Karpas-422 (cell line): ENCODE measurements at places on chromosomes 7 and 10.

DNA sequence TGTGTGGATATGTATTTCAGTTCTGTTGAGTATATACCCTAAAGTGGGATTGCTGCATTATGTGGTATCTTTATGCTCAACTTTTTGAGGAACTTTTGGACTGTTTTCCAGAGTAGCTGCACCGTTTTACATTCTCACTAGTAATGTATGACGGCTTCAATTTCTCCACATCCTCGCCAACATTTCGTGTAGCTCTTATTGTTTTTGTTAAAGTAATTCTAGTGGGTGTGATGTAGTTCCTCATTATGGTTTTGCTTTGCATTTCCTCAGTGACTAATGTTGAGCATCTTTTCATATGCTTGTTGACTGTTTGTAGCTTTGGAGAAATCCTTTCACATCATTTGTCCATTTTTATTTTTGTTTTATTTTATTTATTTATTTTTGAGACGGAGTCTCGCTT, 4.5 kb downstream of the STMP1 start:
- no peak overlapping the region for H3K4me3 ChIP-seq
- H3K4me1 ChIP-seq = peaks cover 50% of the 10 kb centered on the region
- no peaks in the 10 kb centered on the region for H3K27me3 ChIP-seq
- peaks cover 12% of the 10 kb centered on the region; the same call in 1 of the 2 replicates for H3K36me3 ChIP-seq

- H3K4me1 ChIP-seq = no peaks in the 10 kb centered on the region
- no peak overlapping the region for H3K4me3 ChIP-seq
- no peak overlapping the region for H3K27ac ChIP-seq
- H3K36me3 ChIP-seq = no peaks in the 10 kb centered on the region
These were observed 2.0 kb upstream of the HMX3 start for GRCh38 chr10:123133541-123134342.

DNA sequence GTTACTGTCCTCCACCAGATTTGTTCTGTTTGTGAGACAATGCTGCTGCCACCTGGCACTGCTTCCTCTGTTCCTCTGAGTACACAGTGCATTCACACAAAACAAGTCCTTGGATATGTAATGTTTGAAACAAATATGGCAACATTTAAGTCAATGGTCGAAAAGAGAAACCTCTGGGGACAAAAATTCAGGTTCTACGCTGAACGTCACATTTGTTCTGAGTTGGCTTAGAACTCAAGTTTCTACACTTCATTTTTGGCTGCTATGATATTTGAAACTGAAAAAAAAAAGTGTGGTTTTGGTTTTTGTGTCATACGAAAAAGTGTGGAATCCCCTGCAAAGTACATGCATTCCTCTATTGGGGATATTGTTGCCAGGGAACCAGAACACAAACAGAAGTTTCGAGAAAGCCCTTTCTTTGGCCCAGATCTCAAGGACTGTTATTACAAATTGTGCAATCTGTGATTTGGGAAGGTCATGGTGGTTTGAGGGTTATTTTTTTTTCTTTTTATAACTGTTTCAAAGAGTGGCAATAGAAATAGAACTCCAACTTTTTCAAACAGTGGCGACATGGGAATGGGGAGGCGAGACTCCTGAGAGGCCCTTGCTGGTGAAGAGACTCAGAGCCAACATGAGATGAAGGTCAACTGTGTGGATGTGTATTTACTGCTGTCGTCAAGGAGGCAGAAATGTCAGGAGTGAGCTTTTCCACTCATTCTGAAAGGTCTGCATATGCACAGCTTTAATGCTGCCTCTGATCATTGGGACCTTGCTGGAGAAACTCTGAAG, 127.5 kb downstream of the CUBN start:
- H3K27ac ChIP-seq = no peak overlapping the region
- no peaks in the 10 kb centered on the region for H3K4me1 ChIP-seq
- H3K4me3 ChIP-seq = no peak overlapping the region

GRCh38 chr7:123888192-123888591, 36.8 kb upstream of the SPAM1 start:
- no peak for DNase-seq
- no peak overlapping the region for H3K27ac ChIP-seq

DNA sequence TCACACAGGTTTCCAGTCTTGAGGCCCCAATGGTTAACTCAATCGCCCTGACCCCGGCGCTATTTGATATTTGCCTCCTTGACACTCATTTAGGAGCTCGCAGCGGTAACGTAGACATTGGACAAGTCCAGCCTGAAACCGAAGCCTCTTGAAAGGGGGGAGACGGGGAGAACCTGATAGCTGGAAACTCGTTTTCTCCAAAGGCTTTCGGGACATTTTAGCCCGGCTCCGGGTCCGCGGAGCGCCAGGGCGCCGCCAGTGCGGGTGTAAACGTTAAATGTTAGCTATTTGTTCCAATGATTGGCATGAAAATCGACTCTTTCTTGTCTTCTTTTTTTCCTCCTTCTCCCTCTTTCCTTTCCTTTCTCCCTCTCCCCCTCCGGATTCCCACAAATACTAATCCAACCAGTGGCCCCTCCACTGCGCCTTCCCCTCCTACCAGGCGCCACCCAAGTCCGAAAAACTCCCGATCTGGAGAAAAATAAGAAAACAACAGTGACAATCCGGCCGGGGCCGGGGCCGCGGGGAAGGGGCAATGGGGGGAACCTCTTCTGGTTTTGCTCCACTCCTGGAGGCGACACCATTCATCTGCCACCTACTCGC, 17.2 kb upstream of the GATA3 start:
- no peak overlapping the region for H3K27ac ChIP-seq
- H3K4me1 ChIP-seq = no peaks in the 10 kb centered on the region
- no peak overlapping the region for H3K4me3 ChIP-seq
- no peaks in the 10 kb centered on the region for H3K27me3 ChIP-seq
- DNase-seq = no peak
